ENCODE measurements at places on chromosomes 7 and 10. TPM values are rescaled to one million over a fixed set of nuclear protein-coding genes. Genes with fewer than 3 reads are reported as not detected.
A peak's percentile ranks its signal among the peaks of the same experiment; 100 is the strongest.

Gene TECTB
- total RNA-seq: not detected

DNA sequence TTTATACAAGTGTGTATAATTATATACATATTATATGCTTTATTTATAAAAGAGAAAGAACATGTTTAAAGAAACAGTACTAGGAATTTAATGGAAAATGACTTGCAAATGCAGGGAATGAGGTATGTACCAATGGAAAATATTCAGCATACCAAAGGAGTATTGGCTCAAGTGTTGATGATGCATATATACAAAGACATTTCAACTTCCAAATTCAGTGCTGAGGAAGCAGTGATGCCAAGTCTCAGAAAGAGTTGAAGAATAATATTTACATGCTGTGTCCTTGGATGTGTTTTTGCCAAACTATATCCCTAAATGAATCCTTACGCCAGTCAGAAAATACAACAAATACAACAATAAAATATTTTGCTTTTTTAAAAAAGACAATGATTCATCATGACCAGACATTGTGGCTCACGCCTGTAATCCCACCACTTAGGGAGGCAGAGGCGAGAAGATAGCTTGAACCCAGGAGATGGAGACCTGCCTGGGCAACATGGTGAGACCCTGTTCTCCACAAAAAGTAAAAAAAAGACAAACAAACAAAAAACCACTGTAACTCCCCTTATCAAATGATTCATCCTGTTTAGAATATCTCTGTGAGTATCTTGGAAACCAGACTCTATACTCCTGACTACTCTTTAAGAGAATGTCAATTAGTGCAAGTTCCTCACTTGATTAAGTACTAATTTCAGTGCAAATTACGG is 157.2 kb downstream of the CHRM2 start:
- H3K4me1 ChIP-seq: no peaks in the 10 kb centered on the region
- no peak overlapping the region for H3K4me3 ChIP-seq

Gene ARMC3
- total RNA-seq: not detected

DNA sequence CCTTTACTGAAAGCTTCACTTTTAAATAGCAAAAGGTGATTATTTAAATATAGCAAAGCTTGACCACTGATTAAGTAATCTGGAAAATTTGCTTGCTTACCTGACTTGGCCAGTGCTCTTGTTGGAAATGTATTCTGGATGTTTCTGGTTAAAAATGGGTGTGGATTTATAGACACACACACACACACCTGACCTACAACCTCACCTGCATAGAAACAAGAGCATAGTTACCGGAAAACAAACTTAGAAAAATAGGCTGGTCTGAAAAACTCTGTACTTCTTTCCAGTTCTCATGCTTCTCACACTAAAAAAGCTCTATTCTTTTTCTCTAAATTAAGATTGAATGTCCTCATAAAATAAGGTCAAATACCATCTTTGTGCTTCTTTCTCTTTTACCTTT is at the start of gene AGR3:
TSS of gene AGR3 (minus strand) at position 140 of the 400 bp plus-strand sequence. CDS start 3,365 bp downstream, outside the sequence.
- no peak for DNase-seq
- H3K27me3 ChIP-seq: no peaks in the 10 kb centered on the region
- H3K4me1 ChIP-seq: peaks cover 2% of the 10 kb centered on the region
- no peaks in the 10 kb centered on the region for H3K36me3 ChIP-seq

GRCh38 chr10:30186371-30186875 is 127.0 kb upstream of the JCAD start:
- H3K4me3 ChIP-seq: no peak overlapping the region
- no peak overlapping the region for H3K27ac ChIP-seq
- H3K4me1 ChIP-seq: peaks cover 6% of the 10 kb centered on the region
- H3K36me3 ChIP-seq: no peaks in the 10 kb centered on the region
- H3K27me3 ChIP-seq: peaks cover 2% of the 10 kb centered on the region

- H3K4me1 ChIP-seq: peaks cover 6% of the 10 kb centered on the region
- H3K36me3 ChIP-seq: no peaks in the 10 kb centered on the region
- H3K27ac ChIP-seq: no peak overlapping the region
- no peak overlapping the region for H3K4me3 ChIP-seq
- no peak for DNase-seq
These were observed 9.0 kb upstream of the POR start for GRCh38 chr7:75905785-75906604.

Gene ESYT2
- 20.3 TPM for total RNA-seq

DNA sequence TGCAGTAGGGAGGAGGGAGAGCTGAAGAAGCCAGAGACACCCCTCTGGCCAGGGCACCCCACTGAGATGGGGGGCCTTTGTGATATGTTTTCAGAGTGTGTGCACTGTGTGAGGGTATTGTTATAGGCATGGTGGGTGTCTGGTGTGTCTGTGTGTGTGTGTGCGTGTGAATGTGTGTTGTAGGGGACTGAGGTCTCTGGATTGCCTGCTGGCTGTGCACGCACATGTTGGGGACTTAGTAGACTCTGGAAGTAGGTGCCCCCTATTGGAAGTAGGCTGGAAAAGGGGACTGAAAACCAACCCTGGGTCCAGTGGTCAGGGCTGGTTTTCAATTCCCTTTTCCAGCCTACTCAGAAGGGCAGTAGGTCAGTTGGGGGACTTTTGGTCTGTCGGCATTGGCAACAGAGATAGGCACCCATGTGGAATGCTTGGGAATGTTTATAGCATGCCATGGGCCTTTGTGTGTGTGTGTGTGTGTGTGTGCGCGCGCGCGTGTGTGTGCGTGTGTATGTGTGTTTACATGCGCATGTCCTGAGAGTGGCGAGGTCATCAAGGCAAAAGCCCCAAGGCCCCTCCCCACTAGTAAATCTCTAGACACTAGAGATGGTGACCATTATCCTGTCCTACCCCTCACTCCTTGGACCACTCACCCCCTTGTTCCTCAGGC is 78.8 kb downstream of the HIF1AN start:
- no peaks in the 10 kb centered on the region for H3K4me1 ChIP-seq
- H3K4me3 ChIP-seq: no peak overlapping the region

DNA sequence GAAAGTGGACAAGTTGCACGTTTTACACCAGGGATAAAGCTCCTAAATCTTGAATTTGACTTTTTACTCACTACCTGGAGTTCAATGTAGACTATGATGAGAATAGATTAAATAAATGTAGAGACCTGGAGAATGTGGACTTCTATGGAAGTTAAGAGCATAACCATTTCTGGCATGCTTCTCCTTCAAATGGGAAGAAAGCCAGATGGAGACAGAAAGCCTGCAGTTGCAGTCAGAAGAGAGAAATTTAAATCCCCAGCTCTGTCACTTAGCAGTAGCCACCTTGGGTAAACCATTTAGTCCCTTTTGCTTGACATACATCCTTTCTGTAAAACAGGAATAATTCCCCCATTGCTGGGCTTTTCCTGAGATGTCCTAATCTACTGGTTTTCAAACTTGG is 355.3 kb upstream of the AUTS2 start:
- H3K27ac ChIP-seq: no peak overlapping the region
- peaks cover 7% of the 10 kb centered on the region for H3K27me3 ChIP-seq
- H3K4me1 ChIP-seq: no peaks in the 10 kb centered on the region
- H3K36me3 ChIP-seq: no peaks in the 10 kb centered on the region
- DNase-seq: no peak
- no peak overlapping the region for H3K4me3 ChIP-seq

DNA sequence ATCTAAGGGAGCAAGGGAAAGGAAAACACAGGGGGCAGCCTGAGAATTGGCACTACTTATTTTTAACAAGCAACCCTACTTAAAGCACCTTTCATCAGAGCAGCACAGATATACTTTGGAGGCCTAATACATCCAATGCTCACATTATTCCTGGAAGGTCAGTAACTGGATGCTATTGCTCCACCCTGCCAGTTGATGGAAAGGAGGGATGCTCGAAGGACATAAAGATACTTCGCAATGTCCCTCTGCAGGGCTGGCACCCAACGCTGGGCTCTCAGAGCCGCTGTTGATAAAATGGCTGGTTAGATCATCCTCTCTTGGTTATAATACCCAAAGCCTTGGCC is 307.9 kb upstream of the AOAH start:
- H3K36me3 ChIP-seq: peaks cover 62% of the 10 kb centered on the region
- DNase-seq: no peak
- H3K27ac ChIP-seq: no peak overlapping the region
- H3K4me3 ChIP-seq: no peak overlapping the region

- H3K4me1 ChIP-seq: peaks cover 78% of the 10 kb centered on the region
- peak; percentile 59 for DNase-seq
- peak overlapping the region; percentile 90 for H3K27ac ChIP-seq
- no peaks in the 10 kb centered on the region for H3K36me3 ChIP-seq
- H3K27me3 ChIP-seq: no peaks in the 10 kb centered on the region
These were observed 61.0 kb upstream of the SFMBT2 start for GRCh38 chr10:7471720-7472367.

- no peak overlapping the region for H3K27ac ChIP-seq
- no peaks in the 10 kb centered on the region for H3K36me3 ChIP-seq
- H3K4me1 ChIP-seq: no peaks in the 10 kb centered on the region
- no peak overlapping the region for H3K4me3 ChIP-seq
- no peak for DNase-seq
These were observed 128.7 kb downstream of the AGMO start for GRCh38 chr7:15433151-15433550.

Gene PDE6C
- total RNA-seq: not detected

DNA sequence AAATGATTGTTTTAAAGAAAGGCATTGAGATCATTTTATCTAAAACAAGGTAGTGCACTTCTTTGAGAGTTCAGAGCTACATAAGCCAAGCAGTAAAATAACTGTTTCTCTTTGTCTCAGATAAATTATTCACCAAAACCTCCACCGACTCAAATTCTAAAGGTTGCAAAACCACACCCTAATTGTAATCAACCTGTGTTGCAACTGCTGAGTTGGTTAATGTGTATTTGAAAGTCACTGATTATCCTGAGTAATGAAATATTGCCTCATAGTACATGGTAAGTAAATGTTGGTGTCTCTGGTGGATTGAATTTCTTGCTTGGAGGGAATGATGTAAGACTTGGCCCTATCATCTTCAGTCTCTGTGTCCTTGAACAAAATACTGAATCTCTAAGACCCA is 35.9 kb upstream of the CYP2C9 start:
- H3K4me1 ChIP-seq: no peaks in the 10 kb centered on the region
- no peaks in the 10 kb centered on the region for H3K36me3 ChIP-seq
- no peak overlapping the region for H3K27ac ChIP-seq
- no peaks in the 10 kb centered on the region for H3K27me3 ChIP-seq
- H3K4me3 ChIP-seq: no peak overlapping the region

GRCh38 chr7:28629216-28629842 is 217.0 kb downstream of the CREB5 start:
- H3K27me3 ChIP-seq: peaks cover 16% of the 10 kb centered on the region
- DNase-seq: no peak
- no peaks in the 10 kb centered on the region for H3K4me1 ChIP-seq

Gene ICA1
- not detected for total RNA-seq

Gene CPA4
- not detected for total RNA-seq

DNA sequence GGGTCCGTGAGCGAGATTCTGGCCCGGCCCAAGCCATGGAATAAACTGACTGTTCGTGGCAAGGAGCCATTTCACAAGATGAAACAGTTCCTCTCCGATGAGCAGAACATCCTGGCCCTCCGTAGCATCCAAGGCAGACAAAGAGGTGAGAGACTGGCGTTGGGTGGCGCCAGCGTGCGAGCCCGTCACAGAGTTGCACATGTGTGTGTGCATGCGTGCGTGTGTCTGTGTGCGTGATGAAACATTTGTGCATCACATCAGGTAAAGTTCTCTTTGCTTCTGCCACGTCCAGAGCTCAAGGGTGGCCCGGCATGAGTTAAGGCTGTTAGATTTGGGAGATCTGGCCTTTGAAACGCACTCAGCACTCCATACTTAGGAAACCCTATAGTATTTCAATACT is 89.5 kb upstream of the SH2B2 start:
- no peak for DNase-seq
- peaks cover 83% of the 10 kb centered on the region for H3K36me3 ChIP-seq
- no peaks in the 10 kb centered on the region for H3K27me3 ChIP-seq
- H3K4me3 ChIP-seq: no peak overlapping the region
- H3K27ac ChIP-seq: no peak overlapping the region
- H3K4me1 ChIP-seq: no peaks in the 10 kb centered on the region

DNA sequence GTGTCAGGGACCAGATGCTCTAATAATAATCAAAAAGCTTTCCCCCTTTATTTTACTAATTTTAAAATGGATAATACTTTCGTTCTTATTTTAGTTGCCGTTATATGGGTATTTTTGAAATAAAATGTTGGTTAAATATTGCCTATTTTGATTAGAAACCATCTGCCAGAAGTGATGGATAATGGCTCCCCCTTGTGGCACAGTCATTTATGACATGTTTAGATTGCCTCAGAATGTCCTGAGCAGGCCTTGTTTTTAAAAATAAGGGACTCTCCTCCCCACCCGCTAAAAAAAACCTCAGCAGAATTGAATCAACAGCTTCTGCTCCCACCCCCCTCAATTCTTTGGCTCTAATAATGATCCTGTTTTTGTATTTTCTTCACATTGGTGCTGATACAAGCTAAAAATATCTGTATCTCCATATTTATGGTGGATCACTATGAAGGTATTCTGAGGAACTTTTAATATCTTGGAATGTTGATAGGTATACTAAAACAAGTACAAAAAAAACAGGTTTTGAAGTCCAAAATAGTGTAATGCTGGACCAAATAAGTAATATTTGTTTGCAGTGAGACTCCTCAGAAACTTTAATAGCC is 38.8 kb downstream of the TMEM60 start:
- DNase-seq: no peak
- no peak overlapping the region for H3K4me3 ChIP-seq
- H3K36me3 ChIP-seq: peaks cover 14% of the 10 kb centered on the region
- peak overlapping the region; percentile 50 for H3K27ac ChIP-seq
- H3K4me1 ChIP-seq: peaks cover 52% of the 10 kb centered on the region

Gene PNLIPRP2
- not detected for total RNA-seq

GRCh38 chr7:113289140-113289740 is 170.9 kb upstream of the SMIM30 start:
- H3K4me1 ChIP-seq: no peaks in the 10 kb centered on the region
- no peak overlapping the region for H3K4me3 ChIP-seq
- no peak for DNase-seq

Gene LDB3
- not detected for total RNA-seq

Gene VSTM2A
- total RNA-seq: not detected

Gene CCL24
- 1.2 TPM for total RNA-seq
